T47D (cell line): ENCODE measurements at places on chromosomes 16 and 17.

DNA sequence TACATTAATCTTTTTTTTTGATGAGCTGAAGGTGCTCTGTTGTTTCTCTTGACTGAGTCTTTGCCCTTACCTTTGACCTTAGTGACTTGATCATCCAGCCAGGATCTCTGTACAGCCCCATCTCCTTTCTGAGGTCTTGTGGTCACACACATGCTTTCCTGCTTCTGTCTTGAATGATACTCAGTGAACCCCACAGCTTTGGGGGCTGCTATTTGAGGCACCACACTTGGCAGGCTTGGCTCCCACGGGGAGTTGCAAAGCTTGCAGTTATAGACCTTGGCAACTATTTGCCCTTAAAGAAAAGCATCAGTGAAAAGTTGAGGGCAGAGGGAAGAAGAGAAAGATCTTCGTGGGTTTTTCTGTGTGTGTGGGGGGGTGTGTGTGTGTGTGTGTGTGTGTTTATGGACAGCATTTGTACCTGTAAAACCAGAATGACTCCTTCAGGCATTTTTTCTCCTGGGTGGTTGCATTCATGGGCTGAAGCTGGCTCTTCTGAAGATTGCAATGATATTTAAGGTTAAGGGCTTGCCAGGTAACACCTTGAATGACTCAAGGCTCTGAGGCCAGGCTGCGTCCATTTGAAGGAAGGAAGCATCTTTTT lies 101.6 kb downstream of the MSI2 start:
- DNase-seq: peak; percentile 68

DNA sequence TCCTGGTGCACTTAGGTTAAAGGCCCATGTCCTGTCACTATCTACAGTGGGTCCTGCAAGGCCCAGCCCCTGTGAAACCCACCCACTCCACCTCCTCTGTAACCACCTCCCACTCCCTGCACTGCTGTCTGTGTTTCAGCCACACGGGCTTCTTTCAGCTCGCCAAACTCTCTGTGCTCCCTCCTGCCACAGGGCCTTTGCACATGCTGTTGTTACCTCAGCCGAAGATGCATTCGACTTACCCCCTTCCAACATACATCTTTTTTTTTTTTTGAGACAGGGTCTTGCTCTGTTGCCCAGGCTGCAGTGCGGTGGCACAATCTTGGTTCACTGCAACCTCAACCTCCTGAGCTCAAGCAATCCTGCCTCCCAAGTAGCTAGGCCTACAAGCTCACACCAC lies 76.5 kb upstream of the RPL38 start:
- DNase-seq: no peak

DNA sequence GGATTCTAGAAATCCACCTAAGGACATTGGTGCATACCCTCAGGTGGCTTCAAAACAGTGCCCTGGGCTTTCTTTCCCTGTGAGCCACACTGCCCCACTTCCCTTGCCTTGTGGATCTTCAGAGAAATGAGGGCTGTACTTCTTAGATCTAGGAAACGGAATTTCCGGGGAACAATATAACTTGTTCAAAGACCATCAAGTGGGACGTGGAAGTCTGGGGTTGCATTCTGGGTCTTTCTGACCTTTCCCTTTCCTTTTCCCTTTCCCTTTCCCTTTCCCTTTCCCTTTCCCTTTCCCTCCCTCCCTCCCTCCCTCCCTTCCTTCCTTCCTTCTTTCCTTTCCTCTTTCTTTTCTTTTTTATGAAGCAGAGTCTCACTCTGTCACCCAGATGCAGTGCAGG lies 97.1 kb upstream of the SALL1 start:
- DNase-seq: no peak

DNA sequence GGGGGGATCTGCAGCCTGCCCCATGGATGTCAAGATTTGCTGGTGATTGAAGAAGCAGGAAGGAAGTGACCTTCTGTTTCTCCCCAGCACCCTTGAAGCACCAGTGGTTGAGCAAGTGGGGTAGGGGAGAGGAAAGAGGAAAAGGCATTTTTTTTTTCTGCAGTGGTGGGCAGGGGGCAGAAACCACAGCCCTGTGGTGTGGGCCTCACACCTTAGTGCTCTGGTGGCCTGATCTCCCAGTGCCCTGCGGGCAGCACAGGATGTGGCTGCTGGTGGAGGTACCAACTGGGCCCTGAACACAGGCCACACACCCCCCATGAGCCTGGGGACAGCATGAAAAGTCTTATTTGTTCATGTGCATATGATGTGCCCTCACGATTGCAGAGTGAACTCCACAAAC lies 7.1 kb downstream of the ITGAD start:
- no peak for DNase-seq

DNA sequence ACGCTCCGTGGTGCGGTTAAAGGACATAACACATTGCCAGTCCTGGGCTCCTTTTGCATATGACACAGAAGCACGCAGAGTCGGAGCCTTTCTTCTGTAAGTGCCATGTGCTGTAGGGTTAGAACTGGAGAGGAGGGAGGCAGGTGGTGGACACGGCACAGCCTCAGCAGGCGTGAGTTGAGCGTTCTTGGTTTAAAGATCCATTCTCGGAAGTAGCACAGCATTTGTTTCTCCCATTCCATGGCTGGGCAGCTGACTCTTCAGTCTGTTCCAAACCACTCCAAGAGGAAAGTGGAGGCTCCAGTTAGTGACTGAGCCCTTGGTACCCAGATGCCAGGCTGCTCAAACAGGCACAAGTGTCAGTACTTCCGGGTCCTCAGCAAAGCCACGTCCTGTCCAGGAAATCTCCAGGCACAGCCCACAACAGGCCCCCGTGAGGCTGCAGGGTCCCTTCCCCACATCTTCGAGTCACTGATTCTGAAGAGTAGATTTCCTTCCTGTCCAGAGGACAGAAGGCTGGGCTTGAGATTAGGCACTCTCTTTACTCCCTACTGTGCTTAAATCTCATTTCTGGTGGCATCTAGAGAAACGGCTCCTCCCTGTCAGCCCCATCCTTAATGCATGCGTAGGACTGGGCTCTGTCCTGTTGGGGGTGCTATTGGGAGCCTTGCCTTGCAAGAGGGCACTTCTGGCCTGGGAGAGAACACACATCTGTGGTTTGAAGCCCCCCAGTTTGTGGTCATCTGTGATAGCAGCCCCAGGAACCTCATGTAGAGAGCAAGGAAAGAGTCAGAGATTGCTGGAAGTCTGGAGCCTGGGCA lies 39.6 kb upstream of the NAT9 start:
- DNase-seq: no peak

- peak; percentile 27 for DNase-seq
Observed at GRCh38 chr16:19884611-19885450, at the start of gene GPRC5B. Gene GPRC5B (minus strand): TSS chr16:19884848. CDS start chr16:19872845, 12,003 bp downstream.

DNA sequence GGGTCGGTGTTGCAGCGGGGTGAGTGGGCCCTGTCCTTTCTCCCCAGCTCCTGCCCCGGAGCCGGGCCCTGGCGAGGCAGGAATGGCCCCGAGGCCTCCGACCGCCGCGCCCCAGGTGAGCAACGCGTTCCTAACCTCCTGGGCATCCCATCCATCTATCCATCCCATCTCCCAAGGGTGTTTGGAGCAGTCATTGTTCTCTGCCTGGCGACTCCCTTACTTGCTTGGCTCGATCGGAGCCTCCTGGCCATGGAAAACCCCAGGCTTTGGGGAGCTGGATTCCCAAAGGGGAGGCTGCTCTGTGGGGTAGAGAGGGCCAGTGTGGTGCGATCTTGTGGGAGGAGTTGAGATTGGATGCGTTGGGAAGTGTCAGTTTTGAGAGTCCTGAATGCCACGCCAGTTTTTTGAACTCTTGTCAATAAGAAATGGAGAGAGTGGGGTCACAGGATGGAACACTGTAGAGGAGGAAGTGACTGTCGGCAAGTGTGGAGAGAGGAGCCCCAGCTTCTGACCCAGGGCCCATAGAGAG lies 684 bp downstream of the ZFP90 start:
- DNase-seq: peak; percentile 25
